ENCODE measurements at places on chromosomes 7 and 10. TPM values are rescaled to one million over a fixed set of nuclear protein-coding genes. Genes with fewer than 3 reads are reported as not detected.

Gene DGKI
- total RNA-seq = 0.67 TPM

Gene GHRHR
- total RNA-seq = not detected

Gene ACBD7
- total RNA-seq = not detected

Gene CYP3A5
- 15.1 TPM for total RNA-seq

Gene COL13A1
- total RNA-seq = 13.5 TPM

GRCh38 chr7:48011951-48012350, 17.0 kb downstream of the SUN3 start:
- H3K27me3 ChIP-seq = no peaks in the 10 kb centered on the region
- no peak overlapping the region for H3K27ac ChIP-seq
- no peaks in the 10 kb centered on the region for H3K36me3 ChIP-seq
- H3K4me3 ChIP-seq = no peak overlapping the region

DNA sequence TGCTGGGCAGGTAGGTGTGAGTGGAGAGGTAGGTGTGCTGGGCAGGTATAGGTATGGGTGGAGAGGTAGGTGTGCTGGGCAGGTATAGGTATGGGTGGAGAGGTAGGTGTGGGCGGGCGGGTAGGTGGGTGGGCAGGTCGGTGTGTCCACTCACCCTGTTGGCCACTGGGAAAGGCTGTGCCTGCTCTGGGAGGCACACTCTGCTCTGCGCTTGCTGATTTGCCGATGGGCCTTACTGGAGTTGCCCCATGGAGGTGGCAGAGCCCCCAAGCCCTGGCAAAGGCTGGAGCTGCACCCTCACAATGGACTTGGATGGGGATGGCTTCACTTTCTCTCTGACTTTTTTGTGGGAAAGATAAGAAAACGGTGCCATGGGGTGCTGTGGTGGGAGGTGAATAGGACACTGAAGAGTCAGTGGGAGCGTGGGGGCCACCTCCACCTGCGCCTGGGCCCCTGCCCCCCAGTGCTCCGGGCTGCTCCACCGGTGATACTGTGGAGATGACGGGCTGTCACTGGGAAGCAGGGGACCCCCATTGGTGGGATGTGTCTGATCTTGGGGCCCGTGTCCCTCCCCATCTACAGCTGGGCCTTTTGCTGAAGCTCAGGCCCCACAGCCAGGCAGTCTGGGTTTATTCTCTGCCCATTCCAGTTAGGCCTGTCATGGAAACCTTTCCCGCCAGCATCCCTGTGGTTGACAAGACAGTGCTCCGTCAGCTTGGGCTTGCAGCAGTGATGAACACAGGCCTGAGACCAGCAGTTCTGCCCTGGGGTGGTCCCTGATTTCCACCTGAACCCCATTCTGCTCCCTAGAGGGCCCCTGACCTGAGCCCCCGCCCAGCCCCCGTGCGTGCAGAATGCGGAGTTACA, 75.0 kb downstream of the NKX6-2 start:
- H3K36me3 ChIP-seq = peaks cover 14% of the 10 kb centered on the region
- no peak overlapping the region for H3K4me3 ChIP-seq
- no peak overlapping the region for H3K27ac ChIP-seq
- no peaks in the 10 kb centered on the region for H3K27me3 ChIP-seq
- DNase-seq = peak; percentile 46

DNA sequence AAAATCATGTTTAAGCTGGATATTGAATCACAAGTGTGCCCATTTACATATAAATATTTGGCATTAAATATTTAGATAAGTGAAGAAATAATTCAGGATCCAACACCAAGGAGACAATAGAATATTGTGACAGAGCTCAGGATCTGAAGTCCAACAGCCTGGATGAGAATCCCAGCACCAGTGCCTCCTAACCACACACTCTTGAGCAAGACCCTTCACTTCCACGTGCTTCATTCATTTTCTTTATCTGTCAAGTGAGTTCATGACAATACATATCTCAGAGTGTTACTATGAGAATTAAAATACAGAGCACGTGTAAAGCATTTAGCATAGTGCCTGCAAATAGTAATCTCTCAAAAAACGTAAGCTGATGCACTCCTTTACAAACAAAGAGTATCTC, 78.4 kb upstream of the IKZF1 start:
- H3K27ac ChIP-seq = no peak overlapping the region
- H3K4me3 ChIP-seq = no peak overlapping the region
- H3K36me3 ChIP-seq = no peaks in the 10 kb centered on the region

Data from upper lobe of right lung (tissue), 1 donor.